ENCODE measurements at places on chromosomes 5 and 9. TPM values are rescaled to one million over a fixed set of nuclear protein-coding genes. Genes with fewer than 3 reads are reported as not detected.

TAL2 gene
- not detected for total RNA-seq

ANKRD33B gene
- total RNA-seq: 8.4 TPM

CHMP5 gene
- 94.5 TPM for total RNA-seq

GRCh38 chr5:86118542-86118941 lies 499.2 kb upstream of the COX7C start:
- peak; percentile 4 for DNase-seq

GRCh38 chr5:111513131-111513520 lies 791 bp upstream of the STARD4 start:
- no peak for DNase-seq

DNA sequence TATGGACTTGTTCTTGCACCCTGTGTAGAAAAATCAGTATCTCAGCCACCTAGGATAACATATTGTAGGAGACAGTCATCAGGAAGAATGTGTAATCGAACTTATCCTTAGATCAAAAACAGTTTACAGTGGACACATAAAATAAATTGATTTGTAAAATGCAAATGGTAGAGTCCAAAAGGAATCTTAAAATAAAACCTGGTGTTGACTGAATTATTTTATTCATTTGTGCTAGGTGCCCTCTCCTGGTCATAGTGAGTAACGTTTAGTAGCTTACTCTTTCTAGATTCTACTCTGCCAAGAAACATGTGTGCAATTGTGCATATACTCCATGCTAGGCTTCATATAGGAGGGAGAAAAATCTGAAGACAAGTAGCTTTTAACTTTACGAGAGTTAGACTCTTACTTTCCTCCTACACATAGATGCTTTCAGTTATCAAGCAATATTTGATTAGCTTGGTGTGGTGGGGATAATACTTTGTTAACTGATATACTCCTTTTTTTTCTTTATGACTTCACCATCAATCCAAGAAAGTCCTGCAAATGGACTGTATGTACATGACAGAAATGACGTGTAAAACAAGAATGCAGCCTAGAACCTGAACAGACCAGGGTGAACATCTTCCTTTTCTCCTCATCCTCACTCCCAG lies 23.7 kb upstream of the LOX start:
- peak; percentile 61 for DNase-seq

- no peak for DNase-seq
Observed at GRCh38 chr5:142828797-142829535, 58.8 kb downstream of the ARHGAP26 start.

GRCh38 chr5:178305801-178306200 lies 73.2 kb upstream of the PHYKPL start:
- no peak for DNase-seq

DNA sequence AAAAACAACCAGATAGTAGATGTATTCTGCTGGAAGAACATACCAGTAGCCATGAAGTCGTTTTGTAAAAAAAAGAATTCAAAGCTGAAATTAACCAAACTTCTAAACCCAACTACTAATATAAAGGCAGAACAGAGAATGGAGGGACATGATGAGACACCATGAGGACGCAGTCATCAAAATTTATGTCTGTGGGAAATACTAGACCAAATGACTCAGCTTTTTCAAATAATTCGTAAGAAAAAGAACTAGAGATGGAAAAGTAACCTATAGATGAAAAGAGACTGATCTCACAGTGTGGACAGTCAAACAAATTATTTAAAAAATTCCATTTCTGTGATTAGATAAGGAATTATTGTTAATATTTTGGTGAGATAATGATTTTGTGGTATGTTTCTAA lies 10.3 kb downstream of the TTC23L start:
- no peak for DNase-seq

SCGB3A2 gene
- total RNA-seq: not detected
